ENCODE measurements at places on chromosomes 1 and 21.

- DNase-seq, result no peak
These were observed 35.5 kb upstream of the PTPRF start for GRCh38 chr1:43495204-43495603.

- no peak for DNase-seq
These were observed 29.4 kb downstream of the QSOX1 start for GRCh38 chr1:180184041-180184440.

GRCh38 chr1:40273547-40274166 is 15.6 kb downstream of the ZMPSTE24 start:
- no peak for DNase-seq

GRCh38 chr1:243325305-243325890 is 69.6 kb downstream of the SDCCAG8 start:
- DNase-seq, result no peak

GRCh38 chr1:202968895-202969295 is 1.8 kb upstream of the CYB5R1 start:
- peak; percentile 12 for DNase-seq

DNA sequence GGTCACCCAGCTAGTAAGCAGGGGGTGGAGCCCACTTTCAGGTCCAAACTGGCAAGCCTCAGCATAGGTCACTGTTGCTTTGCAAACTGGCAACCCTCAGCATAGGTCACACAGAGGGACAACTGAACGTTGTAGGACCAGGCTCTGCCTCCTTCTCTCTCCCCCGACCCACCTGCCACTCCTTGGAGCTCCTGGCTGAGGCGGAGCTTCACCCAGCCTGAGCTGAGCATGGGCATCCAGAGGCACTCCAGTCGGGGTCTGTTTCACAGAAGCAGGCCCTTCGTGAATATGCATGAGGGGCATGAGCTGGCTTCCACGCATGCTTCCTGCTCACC is 24.2 kb downstream of the CAPZB start:
- DNase-seq, result no peak

- no peak for DNase-seq
These were observed 37.8 kb downstream of the NID1 start for GRCh38 chr1:236027104-236027503.
